Stimulated activated CD4-positive, alpha-beta T cell treated with anti-CD3 and anti-CD28 coated beads, Interleukin-1b, Interleukin-23, amount 100 ng/mL, for 1 hour (primary cell): ENCODE measurements at places on chromosomes 1 and 21.

- no peak for DNase-seq
These were observed 10.7 kb downstream of the PIGR start for GRCh38 chr1:206935491-206936067.

DNA sequence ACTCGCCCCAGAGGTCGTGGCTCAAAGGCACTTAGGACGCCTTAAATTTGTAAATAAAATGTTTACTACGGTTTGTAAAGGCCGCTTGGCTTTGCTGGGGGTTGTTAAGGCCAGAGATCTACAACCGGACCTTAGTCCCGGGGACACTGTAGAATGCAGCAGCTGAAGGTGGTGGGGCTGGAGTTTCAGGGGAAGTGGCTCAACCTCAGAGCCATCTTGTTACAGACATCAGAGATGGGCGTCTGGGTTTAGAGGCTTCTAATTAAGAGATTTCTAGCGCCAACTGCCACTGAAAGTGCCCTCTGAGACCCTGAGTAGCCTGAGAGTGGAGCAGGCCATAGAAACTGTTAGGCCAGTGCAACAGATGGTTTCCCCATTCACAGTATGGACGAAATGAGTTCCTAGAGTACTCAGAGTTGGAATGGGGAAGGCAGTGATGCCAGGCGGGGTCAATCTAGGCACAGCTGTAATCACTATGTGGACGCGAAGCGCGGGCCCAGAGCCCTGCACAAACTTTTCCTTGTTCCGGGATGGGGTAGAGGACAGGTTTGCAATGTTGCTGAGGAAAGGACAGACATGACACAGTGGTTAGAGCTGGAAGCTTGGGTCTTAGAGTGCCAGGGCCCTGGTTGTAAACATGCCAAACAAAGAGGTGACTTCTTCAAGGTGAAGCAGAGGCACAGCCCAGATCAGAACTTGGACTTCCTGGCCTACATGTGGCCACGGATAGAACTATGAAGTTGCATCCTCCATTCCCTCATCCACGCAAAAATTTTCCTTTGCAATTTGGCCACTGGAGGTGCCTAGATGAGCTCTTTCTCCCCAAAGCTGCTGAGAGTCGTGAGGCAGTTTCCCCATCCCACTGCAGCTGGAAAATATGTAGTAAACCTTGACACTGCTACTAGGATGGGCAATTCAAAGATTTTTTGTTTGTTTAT is 6.0 kb downstream of the HLX start:
- DNase-seq = no peak

DNA sequence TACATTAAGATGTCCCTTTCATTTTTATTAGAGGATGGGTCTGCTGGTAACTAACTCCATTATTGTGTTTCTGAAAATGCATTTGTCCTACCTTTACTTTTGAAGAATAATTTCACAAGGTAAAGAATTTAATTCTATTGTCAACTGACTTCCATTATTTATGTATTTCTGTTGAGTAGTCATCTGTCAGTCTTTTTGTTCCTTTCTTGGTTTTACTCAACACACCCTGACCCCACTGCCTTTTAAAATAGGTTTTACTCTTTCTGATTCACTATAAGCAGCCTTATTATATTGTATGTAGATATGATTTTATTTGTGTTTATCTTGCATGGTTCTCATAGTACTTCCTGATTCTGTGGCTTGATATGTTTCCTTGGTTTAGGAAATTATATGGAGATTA is 237.5 kb downstream of the TGFB2 start:
- no peak for DNase-seq

GRCh38 chr1:98496256-98496995 is 165.1 kb upstream of the SNX7 start:
- no peak for DNase-seq

GRCh38 chr1:243495442-243496186 is 239.8 kb downstream of the SDCCAG8 start:
- DNase-seq = no peak

GRCh38 chr1:84353695-84354094 is 44.6 kb upstream of the DNASE2B start:
- DNase-seq = no peak

GRCh38 chr1:57968321-57968720 is 544.5 kb upstream of the DAB1 start:
- DNase-seq = no peak

DNA sequence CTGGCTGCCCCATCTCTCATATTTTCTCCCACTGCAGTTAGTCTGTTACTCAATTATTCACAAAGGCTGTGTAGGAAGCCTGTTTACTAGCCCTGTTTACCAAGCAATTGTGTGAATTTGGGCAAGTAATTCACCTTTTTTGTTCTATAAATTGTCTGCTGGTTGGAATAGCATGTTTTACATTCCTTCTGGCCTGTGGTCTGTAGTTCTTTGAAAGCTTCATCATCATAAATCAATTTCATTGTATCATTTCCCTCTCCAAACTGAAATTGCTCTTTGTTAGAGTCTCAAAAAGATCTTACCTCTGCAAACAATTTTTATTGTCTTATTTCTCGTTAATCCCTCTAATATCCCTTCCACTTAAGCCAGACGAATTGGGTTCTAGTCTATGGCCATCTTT is 1059.5 kb upstream of the ADGRL4 start:
- no peak for DNase-seq

- no peak for DNase-seq
These were observed 37.6 kb upstream of the GPR153 start for GRCh38 chr1:6298530-6298929.

DNA sequence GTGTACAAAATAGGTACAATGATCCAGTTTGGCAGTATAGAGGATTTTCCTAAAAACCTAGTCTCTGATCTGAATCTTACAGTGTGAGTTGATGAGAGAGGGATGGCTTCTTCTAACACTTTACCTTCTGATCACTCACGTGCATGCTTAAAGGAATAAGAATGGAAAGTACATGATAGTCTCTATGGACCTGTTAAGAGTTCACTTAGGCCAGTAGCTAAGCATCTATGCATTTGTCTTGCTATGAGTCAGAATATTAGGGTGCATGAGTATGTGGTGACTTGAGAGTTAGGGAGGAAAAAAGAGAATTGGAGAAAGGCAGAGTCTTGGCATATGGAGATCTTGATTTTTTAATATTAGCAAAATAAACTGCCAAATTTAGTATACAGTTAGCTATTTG is 206.3 kb downstream of the COL11A1 start:
- DNase-seq = no peak

DNA sequence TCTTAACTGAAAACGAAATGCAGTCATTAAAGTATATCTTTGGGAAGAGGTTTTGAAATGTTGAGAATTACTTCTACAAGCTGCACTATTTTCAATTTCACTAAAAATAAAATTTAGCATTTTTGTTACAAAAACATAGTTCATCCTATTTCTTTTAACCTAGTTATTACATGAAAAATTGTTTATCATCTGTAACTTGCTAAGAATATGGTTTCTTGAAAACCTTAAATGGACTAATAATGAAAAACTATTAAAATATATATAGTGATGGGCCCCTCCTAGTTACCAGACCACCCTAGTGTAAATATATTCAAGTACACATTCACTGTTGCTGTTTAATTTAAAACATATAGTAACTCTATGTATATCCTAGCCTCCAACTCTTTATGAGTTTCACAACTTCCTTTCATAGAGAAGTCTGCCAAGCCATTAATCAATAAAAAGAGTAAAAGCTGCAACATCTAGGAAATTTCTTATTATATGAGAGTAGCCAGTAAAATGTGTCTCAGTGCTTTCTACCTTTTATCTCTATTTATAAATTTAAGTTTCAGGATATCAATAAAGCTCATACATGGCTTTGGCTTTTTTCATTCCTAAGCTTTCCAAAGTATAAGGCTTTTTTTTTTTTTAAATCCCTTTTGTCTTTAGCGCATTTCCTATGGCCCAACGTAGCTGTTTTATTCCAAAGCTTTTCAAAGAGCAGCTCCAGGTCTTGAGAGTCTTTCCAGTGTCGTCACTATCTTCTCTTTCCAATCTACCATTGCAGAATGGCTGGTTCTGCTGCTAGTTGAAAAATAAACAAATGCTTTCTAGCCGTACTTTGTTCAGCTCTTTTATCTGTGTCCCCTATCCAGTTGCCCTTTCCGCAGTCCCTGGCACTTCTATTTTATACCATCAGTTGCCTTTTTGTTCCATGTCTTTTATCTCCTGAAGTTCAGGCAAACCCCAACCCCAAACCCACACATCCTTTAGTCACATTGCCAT is 6.5 kb downstream of the IRF2BP2 start:
- no peak for DNase-seq

DNA sequence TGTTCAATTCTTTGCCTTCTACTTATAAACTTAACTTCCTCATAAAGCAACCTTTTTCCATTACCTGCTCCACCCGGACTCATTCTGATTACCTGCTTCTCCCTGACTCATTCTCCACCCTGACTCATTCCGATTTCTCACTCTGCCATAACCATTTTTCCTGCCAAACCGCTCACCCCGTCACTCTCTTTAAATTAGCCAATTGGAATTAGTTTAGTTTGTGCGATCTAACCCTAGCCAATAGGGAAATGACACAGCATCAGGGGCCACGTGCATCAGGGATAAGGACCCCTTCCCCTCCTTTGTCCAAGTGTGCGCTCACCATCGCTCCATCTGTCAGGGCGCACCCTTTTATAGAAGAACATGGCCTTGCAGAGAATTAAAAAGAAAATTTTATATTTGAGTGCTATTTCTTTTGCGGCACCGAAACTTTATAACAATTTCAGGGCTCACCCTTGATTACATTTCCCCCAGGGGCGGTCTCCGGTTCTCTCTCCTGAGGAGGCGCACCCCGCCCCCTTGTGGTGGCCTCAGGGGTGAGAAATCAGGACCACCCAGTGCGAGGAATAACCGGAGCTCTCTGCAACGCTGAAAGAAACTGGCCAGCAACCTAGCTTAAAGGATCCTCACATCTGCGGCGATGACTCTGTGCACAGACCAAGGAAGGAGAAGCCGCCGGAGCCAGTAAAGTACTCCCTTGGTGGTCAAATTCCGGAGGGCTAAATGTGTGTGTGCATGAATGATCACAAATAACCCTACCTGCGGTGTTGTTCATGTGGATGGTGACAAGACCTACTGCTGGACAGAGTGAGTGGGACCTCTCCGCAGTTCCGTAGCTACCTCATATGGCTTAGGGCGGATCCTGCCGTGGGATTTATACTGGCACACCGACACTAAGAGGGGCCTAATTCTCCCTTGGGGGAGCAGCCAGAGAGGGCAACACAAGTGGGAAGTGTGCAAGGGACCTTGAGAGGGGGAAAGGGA is 30.3 kb upstream of the CBR3 start:
- no peak for DNase-seq

DNA sequence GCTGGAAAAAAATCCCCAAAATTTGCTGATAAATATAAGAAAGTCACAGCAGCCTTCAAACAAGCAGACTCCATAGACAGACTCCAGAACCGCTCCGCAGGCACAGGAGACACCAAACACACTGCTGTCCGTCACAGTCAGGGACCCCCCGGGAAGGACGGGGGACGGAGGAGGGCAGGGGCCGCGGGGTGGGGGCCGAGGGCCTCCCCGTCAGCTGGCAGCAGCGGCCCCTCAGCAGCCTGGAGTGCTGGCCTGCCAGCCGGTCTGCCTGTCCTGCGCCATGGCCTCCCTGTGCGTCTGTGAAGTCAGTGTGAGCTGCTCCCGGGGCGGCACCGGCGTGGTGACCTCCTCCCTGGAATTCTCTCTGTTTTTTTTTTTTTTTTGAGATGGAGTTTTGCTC is 10.1 kb upstream of the C1orf159 start:
- no peak for DNase-seq

- DNase-seq = no peak
These were observed 37.2 kb downstream of the ATP2B4 start for GRCh38 chr1:203663821-203664220.

- DNase-seq = no peak
These were observed 40.3 kb downstream of the FHAD1 start for GRCh38 chr1:15287035-15287979.

DNA sequence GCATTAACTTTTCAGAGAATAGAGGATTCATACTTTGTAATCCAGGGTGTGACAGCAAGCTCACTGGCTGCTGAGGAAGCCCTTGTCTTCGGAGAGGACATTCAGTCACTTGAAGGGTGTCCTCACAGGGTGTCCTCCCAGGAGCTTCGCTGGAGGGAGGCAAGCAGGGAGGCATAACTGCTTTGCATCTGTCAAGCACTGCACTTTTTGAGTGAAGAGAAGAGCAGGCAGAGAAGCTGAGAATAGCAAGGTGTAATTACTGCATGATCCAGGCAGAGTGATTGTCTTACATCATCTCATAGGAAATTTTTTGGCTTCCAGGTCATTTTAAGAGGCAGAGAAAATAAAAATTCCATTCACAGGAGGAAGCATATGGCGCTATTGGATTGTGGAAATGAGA is 232.5 kb upstream of the ZP4 start:
- no peak for DNase-seq

DNA sequence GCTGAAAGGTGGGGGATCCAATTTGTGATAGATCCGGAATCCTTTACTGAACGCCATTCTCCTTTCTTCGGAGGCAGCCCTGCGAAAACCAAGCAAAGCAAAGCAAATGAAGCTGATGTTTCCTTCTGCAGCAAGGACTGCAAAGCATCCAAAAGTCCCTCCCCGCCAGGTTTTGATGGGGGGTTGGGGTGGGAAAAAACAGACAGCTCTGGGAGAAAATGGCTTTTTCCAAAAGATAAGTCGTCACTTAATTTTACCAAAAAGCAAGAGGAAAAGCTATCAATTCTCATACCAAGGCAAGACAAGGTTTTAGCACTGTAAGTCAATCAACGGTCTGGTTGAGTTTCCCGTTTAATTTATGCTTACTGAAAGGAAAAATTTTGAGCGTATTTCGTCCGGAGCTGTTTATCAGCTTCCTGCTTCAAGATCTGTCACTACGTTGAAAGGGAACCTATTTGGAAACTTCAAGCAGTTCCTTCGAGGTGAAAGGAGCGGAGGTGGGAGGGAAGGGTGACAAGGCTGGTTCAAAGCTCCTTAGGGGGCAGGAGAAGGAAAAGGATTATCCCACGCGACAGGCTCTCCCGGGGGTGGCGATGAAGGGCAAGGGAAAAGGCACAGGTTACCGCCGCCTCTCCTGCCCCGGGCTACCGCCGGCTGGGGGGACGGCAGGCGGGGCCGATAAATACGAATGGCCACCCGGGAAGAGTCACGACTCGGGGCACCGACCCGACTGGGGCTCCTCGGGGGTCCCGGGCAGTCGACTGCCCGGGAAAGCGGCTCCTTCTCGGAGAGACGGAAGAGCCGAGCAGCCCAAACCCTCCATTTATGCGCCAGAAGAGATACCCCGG is 750 bp downstream of the SYNJ1 start:
- no peak for DNase-seq

DNA sequence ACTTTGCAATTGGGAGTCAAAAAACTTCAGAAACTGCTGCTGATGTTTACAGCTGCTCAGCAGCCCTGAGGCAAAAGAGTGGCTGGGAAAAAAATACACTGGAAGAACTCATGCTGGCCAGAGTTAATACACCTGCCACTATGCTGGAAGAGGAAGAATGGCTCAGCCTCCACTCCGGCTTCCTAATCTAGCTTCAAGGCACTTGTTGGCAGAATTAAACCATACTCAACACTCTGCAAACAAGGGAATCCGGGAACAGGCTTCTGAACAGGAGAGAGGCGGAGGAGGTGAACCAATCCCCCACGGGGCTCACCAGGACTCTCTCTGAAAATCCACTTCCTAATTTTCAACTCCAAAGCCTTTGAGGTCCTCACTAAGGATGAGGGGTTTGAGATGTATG is 120.1 kb downstream of the CCDC185 start:
- no peak for DNase-seq
